ENCODE measurements at places on chromosomes 11 and 22.

GRCh38 chr11:10751581-10751940 lies 515 bp downstream of the CTR9 start:
- DNase-seq, result no peak

DNA sequence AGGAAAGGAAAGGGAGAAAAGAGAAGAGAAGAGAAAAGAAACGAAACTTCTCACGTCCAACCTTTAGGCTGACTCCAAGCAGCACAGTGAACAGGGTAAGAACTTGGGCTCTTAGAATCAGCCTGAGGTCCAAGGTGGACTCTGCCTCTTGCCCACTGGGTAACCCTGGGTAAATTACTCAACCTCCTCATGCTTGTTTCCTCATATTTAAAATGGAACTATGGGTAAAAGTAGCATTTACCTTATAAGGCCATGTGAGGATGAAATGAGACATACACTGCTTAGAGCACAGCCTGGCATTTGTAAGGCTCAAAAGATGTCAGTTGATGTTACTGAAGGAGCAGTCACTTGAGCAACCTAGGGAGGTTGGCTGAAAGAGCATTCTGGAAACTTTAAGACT lies 107.9 kb downstream of the C11orf58 start:
- no peak for DNase-seq

DNA sequence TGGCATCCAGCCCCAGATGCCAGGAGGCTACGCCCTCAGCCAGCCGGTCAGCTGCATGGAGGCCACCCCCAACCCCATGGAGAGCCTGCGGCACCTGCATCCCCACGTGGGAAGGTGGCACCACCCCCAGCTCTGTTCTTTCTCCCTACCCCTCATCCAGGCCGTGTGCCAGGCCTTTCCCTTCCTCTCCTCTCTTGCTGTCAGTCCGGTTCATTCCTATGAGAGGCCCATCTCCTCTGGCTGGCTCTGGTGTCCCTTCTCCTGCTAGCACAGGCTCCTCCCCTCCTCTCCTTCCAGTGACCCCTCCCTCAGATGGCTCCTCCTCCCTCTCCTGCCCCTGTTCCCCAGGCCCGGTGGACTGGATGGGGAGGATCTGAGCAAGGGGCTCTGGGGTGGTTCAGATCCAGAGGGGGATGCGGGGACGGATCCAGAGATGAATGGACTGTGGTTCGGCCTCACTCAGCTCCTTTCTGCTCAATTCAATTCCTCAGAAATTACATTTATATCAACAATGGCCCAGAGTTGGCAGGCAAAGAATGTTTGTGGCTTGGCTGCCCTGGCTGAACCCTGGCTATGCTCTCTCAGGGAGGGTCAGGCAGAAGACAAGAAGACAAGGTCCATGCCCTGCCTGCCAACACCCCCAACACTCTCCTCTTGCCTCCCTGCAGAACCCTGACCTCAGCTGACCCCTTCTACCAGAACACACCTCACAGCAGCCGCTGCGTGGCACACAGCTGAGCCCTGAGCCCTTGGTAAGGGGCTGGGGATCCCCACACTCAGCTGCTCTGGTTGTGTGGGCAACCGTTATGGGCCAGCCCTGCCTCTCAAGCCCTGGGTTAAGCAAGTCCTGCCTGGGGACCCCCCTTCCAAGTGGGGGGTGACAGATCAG lies 18.5 kb upstream of the LRRC10B start:
- no peak for DNase-seq

GRCh38 chr22:44577391-44578109 lies 79.5 kb upstream of the RTL6 start:
- no peak for DNase-seq

Measured in stimulated activated CD4-positive, alpha-beta T cell treated with anti-CD3 and anti-CD28 coated beads, Interleukin-4, amount 100 ng/mL, for 48 hours (primary cell).